ENCODE measurements at places on chromosomes 2 and 18.

GRCh38 chr2:159933727-159934049 lies 128.7 kb downstream of the PLA2R1 start:
- DNase-seq, result no peak

DNA sequence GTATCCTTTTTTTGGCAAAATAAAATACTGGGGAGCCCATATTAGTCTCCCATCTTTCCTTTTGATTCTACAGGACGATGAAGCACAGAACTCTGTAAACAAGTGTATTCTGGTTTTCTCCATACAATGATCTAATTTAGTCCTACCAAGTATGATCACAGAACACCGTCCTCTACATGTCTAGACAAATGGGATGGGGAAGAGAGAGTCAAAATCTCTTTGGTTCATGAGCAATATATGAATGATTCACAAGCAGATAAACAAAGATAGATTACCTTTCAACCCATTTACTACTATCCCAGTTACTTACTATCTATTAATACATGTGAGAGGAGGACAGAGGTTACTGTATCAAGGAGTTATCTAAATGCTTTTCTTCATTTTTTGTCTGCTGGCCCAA lies 352.4 kb upstream of the ACVR2A start:
- no peak for DNase-seq

GRCh38 chr2:128755695-128756364 lies 437.2 kb upstream of the HS6ST1 start:
- DNase-seq, result no peak

GRCh38 chr18:37383036-37383785 lies 182.4 kb downstream of the CELF4 start:
- DNase-seq, result no peak

GRCh38 chr2:226656367-226656766 lies 143.3 kb downstream of the IRS1 start:
- DNase-seq, result no peak

GRCh38 chr2:177042311-177042710 lies 170.3 kb upstream of the HNRNPA3 start:
- no peak for DNase-seq

- DNase-seq, result no peak
Observed at GRCh38 chr2:217981084-217981730, 21.6 kb downstream of the TNS1 start.

GRCh38 chr18:42436222-42436765 lies 481.3 kb downstream of the PIK3C3 start:
- DNase-seq, result no peak

- no peak for DNase-seq
Observed at GRCh38 chr2:25409044-25409443, 67.3 kb upstream of the DNMT3A start.
